EH (cell line): ENCODE measurements at places on chromosomes 3 and 15.
A peak's percentile ranks its signal among the peaks of the same experiment; 100 is the strongest.

DNA sequence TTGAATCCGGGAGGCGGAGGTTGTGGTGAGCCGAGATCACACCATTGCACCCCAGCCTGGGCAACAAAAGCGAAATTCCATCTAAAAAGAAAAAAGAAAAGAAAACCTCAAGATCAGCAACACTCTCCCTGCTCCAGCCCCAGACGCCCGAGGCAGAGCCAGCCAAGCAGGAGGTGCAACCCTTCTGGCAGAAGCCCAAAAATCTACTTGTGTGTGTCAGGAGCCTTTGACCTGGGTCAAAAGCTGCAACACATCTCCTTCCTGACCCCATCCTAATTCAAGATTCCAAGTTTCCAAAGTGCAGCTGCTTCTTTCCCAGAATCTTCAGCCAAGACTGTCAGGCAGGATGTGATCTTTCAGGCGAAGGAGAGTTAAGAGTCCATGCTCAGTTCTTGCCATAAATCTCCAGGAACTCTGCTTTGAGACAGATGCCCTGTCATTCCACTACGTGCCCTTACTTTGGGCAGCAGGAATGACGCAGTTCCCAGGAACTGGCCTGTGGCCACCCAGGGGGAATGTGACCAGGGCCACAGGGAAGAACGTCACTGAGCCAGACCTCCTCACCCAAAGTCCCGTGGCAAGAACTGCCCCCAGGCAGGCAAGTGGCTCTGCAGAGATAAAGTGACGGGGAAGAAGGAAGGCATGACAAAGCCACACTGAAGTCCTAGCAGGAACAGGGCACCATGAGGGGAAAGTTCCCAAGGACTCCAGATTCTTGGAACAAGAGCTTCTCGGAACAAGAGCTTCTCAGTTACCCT is 39.4 kb downstream of the SH3BP5 start:
- DNase-seq: peak; percentile 85

DNA sequence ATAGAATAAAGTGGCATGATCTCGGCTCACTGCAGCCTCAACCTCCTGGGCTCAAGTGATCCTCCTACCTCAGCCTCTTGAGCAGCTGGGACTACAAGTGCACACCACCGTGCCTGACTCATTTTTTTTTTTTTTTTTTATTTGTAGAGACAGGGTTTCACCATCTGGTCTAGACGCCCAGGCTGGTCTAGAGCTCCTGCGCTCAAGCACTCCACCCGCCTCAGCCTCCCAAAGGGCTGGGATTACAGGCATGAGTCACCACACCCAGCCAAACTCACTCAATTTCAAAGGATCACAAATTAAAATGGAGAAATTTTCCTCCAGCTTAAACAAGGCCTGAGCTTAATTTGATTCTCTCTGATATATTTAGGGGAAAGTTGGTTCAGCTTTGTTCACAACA is 27.3 kb upstream of the NMB start:
- DNase-seq: peak; percentile 89

GRCh38 chr3:159987291-159987711 is 1.3 kb upstream of the IL12A start:
- peak; percentile 75 for DNase-seq

DNA sequence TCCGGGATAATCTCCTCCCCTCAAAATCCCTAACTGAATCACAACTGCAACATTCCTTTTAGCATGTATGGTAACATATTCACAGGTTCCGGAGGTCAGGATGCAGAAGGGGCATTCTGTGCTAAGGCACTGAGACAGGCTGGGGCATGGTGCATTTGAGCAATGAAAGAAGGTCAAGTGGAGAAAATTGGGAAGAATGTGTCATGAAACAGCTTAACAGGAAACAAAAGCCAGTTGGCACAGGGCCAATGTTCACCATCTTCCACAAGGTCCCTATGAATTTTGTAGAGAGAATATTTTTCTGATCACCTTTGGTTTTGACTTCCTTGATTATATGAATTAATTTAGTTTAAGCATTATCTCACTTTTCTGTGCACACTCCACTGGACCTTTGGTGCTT is 587.7 kb upstream of the NR2F2 start:
- peak; percentile 24 for DNase-seq

DNA sequence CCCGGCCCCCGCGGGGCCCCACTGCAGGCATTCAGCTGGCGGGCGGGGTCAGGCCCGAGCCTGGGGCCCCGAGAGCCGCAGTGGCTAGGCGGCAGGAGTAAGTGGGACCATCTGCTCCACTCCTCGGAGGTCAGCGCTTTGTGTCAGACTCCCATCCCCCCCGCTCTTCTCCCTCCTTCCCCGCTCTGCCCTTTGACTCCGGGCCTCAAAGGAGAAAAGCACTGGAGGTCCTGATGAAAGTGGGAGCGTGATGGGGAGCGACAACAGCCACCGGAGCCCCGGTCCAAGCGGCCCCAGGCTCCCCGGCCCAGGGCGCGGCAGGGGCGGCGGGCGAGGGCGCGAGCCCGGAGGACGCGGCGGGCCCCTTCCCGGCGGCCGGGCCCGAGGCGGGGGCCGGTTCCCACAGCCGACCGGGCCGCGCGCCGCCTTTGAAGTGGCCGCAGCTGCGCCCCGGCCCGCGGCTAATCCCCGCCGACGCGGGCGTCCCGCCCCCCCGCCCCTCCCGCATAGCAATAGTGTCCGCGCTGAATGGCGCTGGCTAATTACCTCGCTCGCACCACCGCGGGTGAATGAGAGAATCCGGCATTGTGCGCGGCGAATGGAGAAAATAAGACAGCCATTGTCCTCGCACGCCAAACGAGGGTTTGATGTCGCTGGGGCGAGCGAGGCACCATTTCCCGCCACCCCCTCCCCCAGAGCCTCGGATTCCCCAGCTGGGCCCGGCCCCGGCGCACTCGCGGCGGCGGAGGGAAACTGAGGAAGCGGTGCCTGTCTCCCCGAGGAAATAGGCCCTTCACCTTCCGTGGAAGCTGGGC is 22.4 kb downstream of the IGDCC3 start:
- no peak for DNase-seq

GRCh38 chr3:32421991-32422859 is 30.6 kb downstream of the CMTM7 start:
- peak; percentile 93 for DNase-seq

- DNase-seq: no peak
Measured at GRCh38 chr3:28150465-28151206, 90.8 kb upstream of the CMC1 start.

GRCh38 chr15:78075490-78076230 is 1.9 kb downstream of the TBC1D2B start:
- DNase-seq: peak; percentile 98

DNA sequence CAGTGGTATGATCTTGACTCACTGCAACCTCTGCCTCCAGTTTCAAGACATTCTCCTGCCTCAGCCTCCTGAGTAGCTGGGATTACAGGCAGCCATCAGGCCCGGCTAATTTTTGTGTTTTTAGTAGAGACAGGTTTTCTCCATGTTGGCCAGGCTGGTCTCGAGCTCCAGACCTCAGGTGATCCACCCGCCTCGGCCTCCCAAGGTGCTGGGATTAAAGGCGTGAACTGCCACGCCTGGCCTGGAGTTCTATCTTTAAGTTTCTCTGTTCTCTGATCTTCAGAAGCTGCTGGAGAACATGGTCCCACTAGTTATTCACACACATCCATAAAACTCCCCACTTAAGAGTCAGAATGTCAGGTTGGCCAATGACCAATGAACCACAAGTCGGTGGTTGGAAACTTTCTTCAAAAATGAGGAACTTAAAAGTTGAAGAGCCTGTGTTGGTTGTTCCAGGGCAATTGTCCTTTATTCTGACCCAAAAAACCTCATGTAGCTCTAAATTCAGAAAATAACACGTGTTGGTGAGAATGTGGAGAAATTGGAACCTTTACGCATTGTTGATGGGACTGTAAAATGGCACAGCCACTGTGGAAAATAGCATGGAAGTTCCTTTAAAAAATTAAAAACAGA is 55.9 kb upstream of the PIK3CB start:
- no peak for DNase-seq

GRCh38 chr3:81476692-81477091 is 284.8 kb downstream of the GBE1 start:
- DNase-seq: no peak

GRCh38 chr15:79357566-79357965 is 46.7 kb downstream of the TMED3 start:
- DNase-seq: no peak

DNA sequence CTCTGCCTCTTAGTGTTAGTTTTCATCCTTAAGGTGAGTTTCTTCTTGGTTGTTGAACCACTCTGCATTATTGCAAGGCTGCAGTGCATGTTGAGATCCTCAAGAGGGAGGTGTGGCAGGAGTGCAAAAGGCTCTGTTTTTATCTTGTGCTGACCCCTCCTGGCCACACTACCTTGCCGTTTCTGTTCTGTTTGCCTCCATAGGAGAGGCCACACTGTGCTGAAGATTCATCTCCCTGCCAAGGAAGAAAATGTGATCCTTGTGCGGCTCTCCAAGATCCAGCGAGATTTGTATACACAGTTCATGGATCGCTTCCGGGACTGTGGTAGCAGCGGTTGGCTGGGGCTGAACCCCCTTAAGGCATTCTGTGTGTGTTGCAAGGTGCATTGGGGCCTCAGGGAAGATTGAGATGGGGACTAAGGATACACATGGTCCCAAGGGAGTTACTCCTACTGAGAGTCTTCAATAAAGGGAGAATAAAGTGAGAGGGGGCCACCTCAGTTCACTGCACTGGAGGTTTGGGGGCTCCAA is 33.0 kb upstream of the TEX264 start:
- DNase-seq: peak; percentile 71

DNA sequence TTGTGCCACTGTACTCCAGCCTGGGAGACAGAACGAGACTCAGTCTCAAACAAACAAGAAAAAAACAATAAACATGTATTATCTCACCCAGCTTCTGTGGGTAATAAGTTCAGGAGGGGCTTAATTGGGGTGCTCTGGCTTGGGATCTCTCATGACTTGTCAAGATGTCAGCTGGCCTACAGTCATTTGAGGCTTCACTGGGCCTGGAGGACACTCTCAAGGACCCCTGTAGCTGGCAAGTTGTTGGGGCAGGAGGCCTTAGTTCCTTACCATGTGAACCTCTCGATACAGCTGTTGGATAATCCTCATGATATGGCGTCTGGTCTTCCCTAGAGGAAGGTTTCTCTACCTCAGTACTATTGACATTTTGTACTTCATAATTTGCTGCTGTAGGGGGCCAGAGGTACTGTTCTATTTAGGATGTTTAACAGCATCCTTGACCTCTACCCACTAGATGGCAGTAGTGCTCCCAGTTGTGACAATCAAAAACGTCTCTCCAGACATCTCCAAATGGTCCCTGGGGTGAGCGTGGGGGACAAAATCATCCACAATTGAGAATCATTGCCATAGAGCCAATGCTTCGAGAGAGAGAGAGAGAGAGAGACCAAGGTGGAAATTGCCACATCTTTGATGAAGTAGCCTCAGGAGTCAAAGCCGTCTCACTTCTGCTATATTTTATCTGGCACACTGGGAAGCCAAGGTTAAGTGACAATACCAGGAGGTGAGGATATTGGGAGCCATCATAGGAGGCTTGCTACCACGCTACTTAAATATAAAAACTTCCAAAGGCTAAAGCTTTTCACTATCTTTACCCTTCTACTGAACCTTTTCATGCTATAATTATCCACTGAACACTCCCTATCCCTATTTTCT is 23.9 kb upstream of the SLTM start:
- peak; percentile 71 for DNase-seq

GRCh38 chr3:152399374-152399773 is 130.6 kb downstream of the MBNL1 start:
- DNase-seq: peak; percentile 76

DNA sequence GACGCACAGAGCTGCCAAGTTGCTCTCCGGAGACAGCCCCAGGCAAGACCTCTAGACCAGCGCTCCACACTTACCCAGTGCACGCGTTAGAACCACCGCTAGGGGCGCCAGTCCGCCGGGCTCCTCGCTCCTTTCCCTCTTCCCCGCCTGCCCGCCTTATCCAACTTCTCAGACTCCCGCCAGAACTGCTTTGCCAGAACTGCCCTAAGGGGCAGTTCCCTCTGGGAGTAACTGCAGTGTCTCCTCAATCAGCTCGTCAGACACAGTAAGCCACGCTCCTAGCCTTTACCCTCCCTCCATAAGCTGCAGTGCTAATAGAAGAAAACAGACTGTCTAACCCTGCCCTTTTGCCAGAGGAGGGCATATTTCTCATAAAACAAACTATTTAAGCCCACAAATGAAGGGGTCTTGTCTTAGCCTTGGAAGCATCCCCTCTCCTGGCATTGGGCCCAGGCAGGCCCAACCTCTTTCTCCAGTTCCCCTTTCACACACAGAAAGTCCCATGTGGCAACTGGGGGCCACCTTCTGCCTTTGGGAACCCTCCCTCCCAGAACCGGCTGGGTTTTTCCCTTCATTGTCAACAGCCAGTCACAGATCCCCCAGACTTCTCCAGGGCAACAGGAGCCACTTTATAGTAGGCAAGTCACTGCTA is 3.7 kb downstream of the BMF start:
- peak; percentile 91 for DNase-seq

DNA sequence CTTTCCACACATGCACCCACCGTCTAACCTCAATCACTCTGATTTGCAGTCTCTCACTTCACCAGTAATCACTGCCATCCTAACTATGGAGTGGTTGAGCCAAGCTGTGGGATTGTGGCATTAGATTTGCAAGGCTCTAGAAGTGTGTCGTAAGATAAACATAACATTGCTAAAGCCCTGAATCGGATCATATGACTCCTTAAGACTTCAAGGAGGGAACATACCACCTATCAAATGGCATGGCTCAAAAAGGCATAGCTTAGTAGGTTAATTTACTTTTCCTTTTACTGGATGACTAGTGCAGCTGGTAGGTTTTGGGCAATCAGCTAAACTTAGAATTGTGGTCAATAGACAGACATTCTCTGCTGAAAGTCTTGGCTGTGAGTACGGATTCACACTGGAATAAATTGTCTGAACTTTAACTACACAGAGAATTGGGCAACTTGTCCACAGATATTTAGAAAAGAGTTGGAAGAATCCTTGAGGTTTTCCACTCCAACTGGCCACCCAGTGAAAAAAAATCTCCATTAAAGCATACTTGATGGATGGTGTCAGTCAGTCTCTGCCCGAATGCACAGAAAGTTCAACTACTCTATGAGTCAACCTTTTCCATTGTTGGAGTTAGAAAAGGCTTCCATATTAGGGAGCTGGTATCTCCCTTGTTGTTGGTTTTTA is 476.7 kb upstream of the CBLB start:
- peak; percentile 99 for DNase-seq

- DNase-seq: no peak
Measured at GRCh38 chr3:102030661-102031060, 181.3 kb downstream of the NFKBIZ start.

GRCh38 chr15:52361494-52361893 is 65.9 kb upstream of the MYO5C start:
- no peak for DNase-seq

DNA sequence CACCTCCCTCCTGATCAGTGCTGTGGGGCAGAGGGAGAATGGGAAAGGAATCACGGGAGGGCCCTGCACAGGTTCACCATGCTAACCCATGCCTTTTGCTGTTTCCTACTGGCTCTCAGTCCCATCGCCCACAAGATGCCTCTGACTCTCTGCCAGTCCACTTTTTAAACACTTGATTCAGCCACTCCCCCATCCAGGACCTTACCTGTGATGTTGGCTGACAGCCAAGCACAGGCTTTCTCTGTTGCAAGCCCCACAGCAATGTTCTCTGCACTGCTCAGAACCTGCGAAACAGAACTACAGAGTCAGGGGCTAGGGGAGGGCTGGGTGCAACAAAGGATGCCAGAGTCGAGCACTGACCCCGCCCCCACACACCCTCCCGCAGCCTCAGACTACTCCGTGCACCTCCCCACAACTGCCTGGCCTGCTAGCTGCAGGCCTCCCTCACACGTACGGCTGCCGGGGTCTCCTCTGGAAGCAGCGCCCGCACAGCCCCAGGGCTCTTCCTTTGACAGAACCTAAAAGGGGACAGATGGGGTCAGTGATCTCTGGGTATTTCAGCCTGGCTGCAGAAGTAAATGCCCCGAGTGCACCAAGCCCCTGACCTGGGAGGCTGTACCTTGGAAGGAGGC is 9.1 kb downstream of the CDAN1 start:
- no peak for DNase-seq
